ENCODE measurements at places on chromosomes 1 and 21. TPM values are rescaled to one million over a fixed set of nuclear protein-coding genes. Genes with fewer than 3 reads are reported as not detected.

Gene CD84
- total RNA-seq = not detected

Gene HDGF
- total RNA-seq = 264 TPM

Gene KRTAP21-2
- total RNA-seq = not detected

Gene APOBEC4
- not detected for total RNA-seq

Gene HES3
- not detected for total RNA-seq

Gene C1orf87
- not detected for total RNA-seq

Gene PTPRF
- total RNA-seq = 31.1 TPM

Gene FBXO28
- 32.5 TPM for total RNA-seq

Gene KDF1
- total RNA-seq = not detected

Gene CSDE1
- 732 TPM for total RNA-seq

Gene C2CD4D
- not detected for total RNA-seq

Gene F13B
- not detected for total RNA-seq

Gene PUM1
- 38.6 TPM for total RNA-seq

Gene KRTAP7-1
- total RNA-seq = not detected

Gene KIF17
- 0.86 TPM for total RNA-seq

Gene YOD1
- total RNA-seq = 6.0 TPM

Gene S100A14
- total RNA-seq = not detected

Gene LAMC2
- 3.4 TPM for total RNA-seq

Gene MIGA1
- 15.7 TPM for total RNA-seq

Gene SPRR3
- total RNA-seq = not detected

Gene CHRNB2
- not detected for total RNA-seq

Gene WDR26
- total RNA-seq = 58.6 TPM

Gene TGFB2
- total RNA-seq = 50.4 TPM

Gene ADGRB2
- total RNA-seq = 8.3 TPM

Gene CD164L2
- 0.15 TPM for total RNA-seq

Gene AMPD1
- total RNA-seq = not detected

Gene PGBD5
- total RNA-seq = 0.98 TPM

Gene IVL
- total RNA-seq = not detected

Gene RGS8
- not detected for total RNA-seq

Gene SLC5A9
- total RNA-seq = not detected

Gene GNAT2
- not detected for total RNA-seq

Gene CCDC27
- not detected for total RNA-seq

Gene IQGAP3
- 23.7 TPM for total RNA-seq

Gene CD53
- total RNA-seq = 0.30 TPM

Gene DMBX1
- not detected for total RNA-seq

Gene DCST2
- total RNA-seq = not detected

Gene F3
- 76.5 TPM for total RNA-seq

Gene ACP6
- total RNA-seq = 5.0 TPM

Gene CENPS
- 21.2 TPM for total RNA-seq

Gene NR0B2
- not detected for total RNA-seq

Gene CDK18
- total RNA-seq = 1.2 TPM

Gene S100A7
- not detected for total RNA-seq

Gene PRAMEF6
- total RNA-seq = not detected

Gene AK5
- 5.6 TPM for total RNA-seq

Gene TFF3
- not detected for total RNA-seq

Gene CADM3
- total RNA-seq = 0.47 TPM

Gene LCE1F
- total RNA-seq = not detected

Gene TAF12
- 41.4 TPM for total RNA-seq

Measured in M059J (cell line).